Endothelial cell (in vitro differentiated cells): ENCODE measurements at places on chromosomes 6 and 20. TPM values are rescaled to one million over a fixed set of nuclear protein-coding genes. Genes with fewer than 3 reads are reported as not detected.

DNA sequence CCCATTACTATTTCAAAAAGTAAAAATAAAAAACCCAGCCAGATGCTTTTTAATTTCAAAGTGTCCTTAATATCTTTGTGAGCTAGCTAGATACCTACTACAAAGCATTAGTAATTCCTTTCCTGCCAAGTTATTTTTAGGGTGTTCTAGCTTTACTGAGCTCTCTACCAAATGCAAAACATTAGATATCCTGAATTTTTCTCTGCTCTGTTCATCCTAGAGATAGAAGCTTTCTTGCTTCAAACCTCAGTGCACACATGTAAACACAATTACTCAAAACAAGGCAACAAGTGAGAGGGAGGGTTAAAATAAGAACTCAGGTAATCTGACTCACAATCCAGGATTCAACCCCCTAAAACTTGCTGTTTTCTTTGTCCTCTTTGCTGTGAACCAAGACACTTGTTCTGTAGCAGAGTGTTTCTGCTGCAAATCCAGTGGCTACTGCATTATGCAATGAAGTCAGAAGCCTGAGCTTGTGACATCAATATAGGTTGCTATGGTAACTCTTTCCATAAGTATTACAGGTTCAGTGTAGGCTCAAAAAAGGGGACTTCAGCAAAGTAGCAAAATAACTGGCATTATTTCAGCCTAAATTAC is 72.6 kb upstream of the STXBP5 start:
- no peaks in the 10 kb centered on the region for H3K4me1 ChIP-seq
- H3K27ac ChIP-seq, result peak overlapping the region; percentile 1
- DNase-seq, result no peak
- peaks cover 2% of the 10 kb centered on the region for H3K27me3 ChIP-seq

GRCh38 chr6:83589076-83589475 is 76.7 kb downstream of the PRSS35 start:
- no peak overlapping the region for H3K4me3 ChIP-seq
- H3K27ac ChIP-seq, result no peak overlapping the region
- H3K36me3 ChIP-seq, result no peaks in the 10 kb centered on the region
- H3K4me1 ChIP-seq, result no peaks in the 10 kb centered on the region
- DNase-seq, result no peak
- no peaks in the 10 kb centered on the region for H3K27me3 ChIP-seq

NHSL1 gene
- total RNA-seq, result 72.3 TPM

DNA sequence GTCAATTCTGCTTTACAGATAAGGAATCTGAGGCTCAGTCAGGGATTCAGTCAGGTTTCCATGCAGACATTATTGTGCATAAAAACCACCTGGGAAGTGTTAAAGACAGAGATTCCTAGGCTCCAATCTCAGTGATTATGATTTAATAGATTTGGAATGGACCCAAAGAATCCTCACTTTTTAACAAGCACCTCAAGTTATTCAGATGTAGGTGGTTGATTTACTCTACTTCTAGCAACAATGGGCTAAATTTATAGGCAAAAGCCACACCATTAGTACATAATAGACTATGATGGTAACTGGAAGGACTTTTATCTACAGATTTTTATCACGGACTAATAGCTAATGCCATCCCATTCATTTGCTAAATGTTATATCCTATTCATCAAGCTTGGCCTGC is 9.0 kb downstream of the ENPP1 start:
- peaks cover under 1% of the 10 kb centered on the region for H3K4me1 ChIP-seq
- H3K36me3 ChIP-seq, result no peaks in the 10 kb centered on the region
- no peaks in the 10 kb centered on the region for H3K27me3 ChIP-seq
- DNase-seq, result no peak
- no peak overlapping the region for H3K27ac ChIP-seq

DNA sequence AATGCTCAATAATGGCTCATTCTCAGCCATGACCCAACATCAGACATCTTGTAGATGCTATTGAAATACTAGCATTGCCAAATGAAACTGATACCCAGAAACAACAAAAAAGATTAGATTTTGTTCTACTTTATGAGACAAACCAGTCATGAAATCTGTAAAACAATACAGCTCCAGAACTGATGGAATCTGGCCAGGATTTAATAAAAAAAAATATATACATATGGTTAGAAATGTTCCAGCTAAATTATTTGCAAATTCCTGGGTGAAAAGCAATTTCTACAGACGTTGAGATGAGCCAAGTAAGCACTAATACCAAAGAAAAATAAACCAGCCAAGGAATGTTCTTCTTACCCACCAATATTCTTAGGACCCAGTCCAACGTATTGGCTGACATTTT is 201.3 kb downstream of the EPHA7 start:
- H3K4me3 ChIP-seq, result no peak overlapping the region
- no peaks in the 10 kb centered on the region for H3K36me3 ChIP-seq
- H3K4me1 ChIP-seq, result peaks cover 5% of the 10 kb centered on the region
- H3K27me3 ChIP-seq, result peaks cover 1% of the 10 kb centered on the region
- DNase-seq, result no peak
- no peak overlapping the region for H3K27ac ChIP-seq

GRCh38 chr6:13708736-13709135 is 2.9 kb downstream of the RANBP9 start:
- DNase-seq, result no peak
- H3K27ac ChIP-seq, result peak overlapping the region; percentile 87
- peaks cover 4% of the 10 kb centered on the region for H3K36me3 ChIP-seq

C6orf58 gene
- total RNA-seq, result 0.82 TPM

- H3K36me3 ChIP-seq, result no peaks in the 10 kb centered on the region
- no peak for DNase-seq
- H3K4me1 ChIP-seq, result no peaks in the 10 kb centered on the region
Observed at GRCh38 chr6:100968949-100969348, 87.8 kb upstream of the ASCC3 start.

GRCh38 chr6:18352842-18353241 is 34.3 kb upstream of the RNF144B start:
- H3K36me3 ChIP-seq, result no peaks in the 10 kb centered on the region
- peaks cover 2% of the 10 kb centered on the region for H3K27me3 ChIP-seq
- H3K4me3 ChIP-seq, result no peak overlapping the region
- no peak for DNase-seq

GUCA1A gene
- total RNA-seq, result 0.62 TPM

DNA sequence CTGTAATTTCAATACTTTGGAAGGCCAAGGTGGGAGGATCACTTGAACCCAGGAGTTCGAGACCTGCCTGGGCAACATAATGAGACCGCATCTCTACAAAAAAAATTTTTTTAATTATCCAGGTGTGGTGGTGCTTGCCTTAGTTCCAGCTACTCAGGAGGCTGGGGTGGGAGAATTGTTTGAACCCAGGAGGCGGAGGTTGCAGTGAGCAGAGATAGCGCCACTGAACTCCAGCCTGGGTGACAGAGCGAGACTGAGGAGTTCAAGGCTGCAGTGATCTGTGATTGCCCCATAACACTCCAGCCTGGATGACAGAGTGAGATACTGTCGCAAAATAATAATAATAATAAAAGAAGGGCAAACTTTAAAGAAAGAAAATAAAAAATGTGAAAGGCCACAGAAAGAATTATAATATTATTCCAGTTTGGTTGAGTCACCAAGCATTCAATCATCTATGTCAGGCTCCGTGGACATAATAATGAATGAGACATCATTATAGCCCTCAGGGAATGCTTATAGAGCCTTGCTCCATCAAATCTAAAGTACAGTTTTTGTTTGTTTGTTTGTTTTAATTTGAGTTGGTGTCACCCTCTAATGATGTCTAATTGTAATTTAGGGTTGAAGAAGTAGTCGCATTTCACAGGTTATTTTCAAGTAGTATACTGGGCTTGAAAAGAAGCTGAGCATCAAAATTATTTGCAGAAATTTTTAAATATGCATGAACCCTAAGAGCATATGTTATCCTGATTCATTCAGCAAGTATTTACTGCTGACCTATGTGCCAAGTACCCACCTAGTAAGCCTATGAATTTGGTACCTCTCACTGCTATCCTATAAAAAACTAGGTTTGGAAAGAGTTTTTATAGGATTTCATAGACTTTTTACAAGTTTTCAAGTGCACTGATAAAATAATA is 15.1 kb downstream of the GLYATL3 start:
- no peak for DNase-seq
- no peaks in the 10 kb centered on the region for H3K27me3 ChIP-seq
- no peaks in the 10 kb centered on the region for H3K4me1 ChIP-seq
- H3K36me3 ChIP-seq, result no peaks in the 10 kb centered on the region

DNA sequence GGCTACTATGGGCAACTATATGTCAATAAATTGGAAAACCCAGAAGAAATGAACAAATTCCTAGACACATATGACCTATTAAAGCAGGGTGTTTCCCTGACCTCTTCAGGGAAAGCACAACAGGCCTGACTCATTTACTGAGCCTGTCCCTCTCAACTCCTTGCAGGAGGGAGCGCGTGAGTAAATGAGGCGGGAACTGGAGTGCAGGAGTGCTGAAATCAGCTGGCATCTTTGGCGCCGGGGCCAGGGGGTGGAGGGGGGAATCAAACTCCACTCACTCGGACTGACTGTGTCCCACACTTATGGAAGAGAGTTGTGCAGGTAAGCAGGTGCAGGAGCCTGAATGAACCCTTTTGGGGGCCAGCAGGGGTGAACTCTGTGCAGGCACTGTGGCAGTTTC is 671.2 kb upstream of the PTCHD4 start:
- no peak overlapping the region for H3K4me3 ChIP-seq
- no peaks in the 10 kb centered on the region for H3K4me1 ChIP-seq
- H3K36me3 ChIP-seq, result no peaks in the 10 kb centered on the region
- no peaks in the 10 kb centered on the region for H3K27me3 ChIP-seq

- H3K36me3 ChIP-seq, result peaks cover 5% of the 10 kb centered on the region
- H3K4me1 ChIP-seq, result peaks cover 15% of the 10 kb centered on the region
- peaks cover 5% of the 10 kb centered on the region for H3K27me3 ChIP-seq
Observed at GRCh38 chr6:109014606-109015005, 80.0 kb downstream of the SESN1 start.

- DNase-seq, result no peak
- no peak overlapping the region for H3K27ac ChIP-seq
- no peak overlapping the region for H3K4me3 ChIP-seq
- no peaks in the 10 kb centered on the region for H3K4me1 ChIP-seq
Observed at GRCh38 chr20:20480126-20480525, 112.2 kb downstream of the INSM1 start.

DNA sequence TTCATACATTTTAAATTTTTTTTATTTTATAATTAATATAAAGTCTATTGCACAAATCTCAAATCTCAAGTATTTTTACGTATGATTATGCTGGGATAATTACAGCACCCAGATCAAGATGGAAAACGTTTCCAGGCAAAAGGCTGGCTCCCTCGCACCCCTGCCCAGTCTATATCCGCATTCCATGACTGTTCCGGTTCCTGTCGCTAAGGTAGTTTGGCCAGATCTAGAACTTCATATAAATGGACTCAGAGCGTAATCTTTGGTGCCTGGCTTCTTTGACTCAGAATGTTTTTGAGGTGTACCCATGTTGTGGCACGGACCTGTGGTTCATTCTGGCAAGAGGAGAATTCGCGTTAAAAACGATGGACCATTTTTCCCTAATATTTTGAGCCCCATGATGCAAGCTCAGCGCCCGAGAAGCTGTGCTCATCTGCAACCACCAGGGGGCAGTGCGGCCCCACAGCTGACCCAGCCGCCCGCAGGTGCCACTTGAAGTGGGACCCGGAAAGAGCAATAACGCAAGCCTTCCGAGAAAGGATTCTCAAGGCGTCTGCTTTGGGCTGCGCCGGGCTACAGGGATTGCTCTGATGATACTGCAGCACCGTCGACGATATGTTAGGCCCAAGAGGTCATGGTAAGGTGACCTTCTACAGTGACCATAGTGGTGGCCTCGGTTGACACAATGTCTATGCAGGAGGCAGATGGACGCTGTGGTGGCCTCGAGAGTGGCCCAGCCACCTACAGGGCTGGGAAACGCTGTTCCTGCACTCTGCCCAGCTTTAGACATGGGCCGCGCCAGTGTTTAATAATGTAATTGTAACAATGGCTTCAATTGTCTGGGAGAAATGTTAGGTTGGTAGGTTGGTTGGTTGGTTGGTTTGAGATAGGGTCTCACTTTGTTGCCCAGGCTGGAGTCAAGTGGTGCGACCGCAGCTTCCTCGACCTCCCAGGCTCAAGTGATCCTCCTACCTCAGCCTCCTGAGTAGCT is 160.1 kb downstream of the ZMYND8 start:
- no peak overlapping the region for H3K4me3 ChIP-seq
- peaks cover 2% of the 10 kb centered on the region for H3K27me3 ChIP-seq

COX7A2 gene
- 341 TPM for total RNA-seq
